ENCODE measurements at places on chromosomes 5 and 9.

- DNase-seq, result no peak
These were observed 218.2 kb downstream of the GADD45G start for GRCh38 chr9:89822996-89823395.

DNA sequence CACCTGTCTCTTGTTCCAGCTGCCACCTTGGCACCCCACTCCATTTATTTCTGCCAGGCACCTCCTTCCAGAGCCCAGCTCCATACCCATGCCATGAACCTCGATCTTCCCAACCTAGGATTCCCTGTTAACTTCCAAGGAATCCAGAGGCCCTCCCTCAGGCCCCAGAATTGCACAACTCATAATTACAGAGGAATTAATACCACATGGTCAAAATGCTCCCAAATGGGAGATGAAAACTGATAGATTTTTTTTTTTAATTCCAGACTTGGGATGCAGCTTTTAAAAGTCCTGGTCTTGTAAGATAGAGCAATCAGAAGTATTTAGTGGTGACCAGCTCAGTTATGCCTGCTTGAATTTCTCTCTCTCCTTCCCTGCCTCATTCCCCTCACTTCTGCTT lies 96.2 kb upstream of the CCDC112 start:
- no peak for DNase-seq

DNA sequence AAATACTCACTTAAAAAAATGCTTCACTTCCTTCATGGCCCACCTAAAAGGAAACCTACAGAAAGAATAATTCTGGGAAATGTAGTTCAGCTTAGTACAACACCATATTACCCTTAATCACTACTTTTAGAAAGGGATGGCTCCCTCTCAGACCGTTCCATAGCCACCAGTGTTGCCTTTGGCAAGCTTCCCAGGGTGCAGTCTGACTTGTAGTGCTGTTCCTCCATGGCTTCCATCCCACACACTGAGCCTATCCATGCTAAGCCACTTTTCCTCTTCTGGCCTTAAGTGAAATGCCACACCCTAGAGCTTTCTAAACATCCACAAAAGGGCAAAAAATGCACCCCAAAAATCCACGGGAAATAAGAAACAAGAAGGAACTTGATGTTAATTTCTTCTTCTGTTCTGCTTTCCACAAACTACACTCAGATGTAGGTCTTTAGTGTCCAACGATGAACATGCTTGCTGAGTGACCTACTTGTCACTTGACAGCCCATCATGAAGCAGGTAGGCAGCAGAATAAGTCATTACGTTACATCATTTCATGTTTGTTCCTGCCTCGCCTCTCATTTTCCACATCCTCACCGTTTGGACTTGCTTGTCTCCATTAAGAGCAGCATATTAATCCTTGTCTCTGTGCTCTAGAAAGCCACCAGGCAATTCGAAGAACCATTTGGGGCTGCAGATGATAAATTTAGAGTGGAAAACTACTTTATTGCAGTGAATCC lies 391.1 kb upstream of the GRAMD2B start:
- no peak for DNase-seq

- peak; percentile 47 for DNase-seq
These were observed 58.7 kb downstream of the ZNF354C start for GRCh38 chr5:179118756-179119414.

GRCh38 chr5:10607666-10608073 lies 43.8 kb downstream of the ANKRD33B start:
- no peak for DNase-seq

- no peak for DNase-seq
These were observed 173.6 kb downstream of the DEPDC1B start for GRCh38 chr5:60526336-60526875.

DNA sequence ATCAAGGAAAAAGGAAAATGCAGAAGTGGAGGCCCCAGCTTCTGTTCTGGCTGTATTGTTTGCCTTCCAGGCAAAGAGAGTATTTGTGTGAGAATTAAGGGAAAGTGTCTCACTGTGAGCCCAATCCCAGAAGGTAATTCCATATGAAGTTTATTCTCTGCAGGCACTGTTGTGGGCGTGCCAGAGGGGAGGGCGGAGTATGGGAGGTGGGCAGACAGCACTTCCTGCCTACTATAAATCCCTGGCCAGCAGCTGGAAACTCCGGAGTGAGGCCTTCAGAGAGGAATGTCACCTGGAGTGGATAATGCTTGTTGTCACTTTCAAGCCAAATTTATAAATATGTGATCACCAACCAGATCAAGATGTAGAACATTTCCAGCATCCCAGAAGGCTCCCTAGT lies 209.5 kb downstream of the ARHGAP26 start:
- no peak for DNase-seq

DNA sequence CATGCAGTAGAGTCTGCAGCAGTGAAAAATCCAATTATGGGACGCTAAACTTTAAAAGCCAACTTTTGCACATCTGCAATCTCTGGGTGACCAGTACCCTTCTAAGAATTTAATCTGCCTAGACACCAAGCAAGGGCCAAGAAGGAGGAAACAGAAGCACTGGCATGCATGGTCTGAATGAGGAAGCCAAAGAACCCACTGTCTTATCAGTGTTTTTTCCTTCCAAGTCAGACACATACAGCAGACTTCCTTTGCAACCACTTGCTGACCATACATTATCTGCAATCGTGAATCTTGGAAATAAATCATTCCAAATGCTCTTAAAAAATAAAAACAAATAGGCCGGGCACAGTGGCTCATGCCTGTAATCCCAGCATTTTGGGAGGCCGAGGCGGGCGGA lies 65.9 kb downstream of the DEPDC1B start:
- no peak for DNase-seq

DNA sequence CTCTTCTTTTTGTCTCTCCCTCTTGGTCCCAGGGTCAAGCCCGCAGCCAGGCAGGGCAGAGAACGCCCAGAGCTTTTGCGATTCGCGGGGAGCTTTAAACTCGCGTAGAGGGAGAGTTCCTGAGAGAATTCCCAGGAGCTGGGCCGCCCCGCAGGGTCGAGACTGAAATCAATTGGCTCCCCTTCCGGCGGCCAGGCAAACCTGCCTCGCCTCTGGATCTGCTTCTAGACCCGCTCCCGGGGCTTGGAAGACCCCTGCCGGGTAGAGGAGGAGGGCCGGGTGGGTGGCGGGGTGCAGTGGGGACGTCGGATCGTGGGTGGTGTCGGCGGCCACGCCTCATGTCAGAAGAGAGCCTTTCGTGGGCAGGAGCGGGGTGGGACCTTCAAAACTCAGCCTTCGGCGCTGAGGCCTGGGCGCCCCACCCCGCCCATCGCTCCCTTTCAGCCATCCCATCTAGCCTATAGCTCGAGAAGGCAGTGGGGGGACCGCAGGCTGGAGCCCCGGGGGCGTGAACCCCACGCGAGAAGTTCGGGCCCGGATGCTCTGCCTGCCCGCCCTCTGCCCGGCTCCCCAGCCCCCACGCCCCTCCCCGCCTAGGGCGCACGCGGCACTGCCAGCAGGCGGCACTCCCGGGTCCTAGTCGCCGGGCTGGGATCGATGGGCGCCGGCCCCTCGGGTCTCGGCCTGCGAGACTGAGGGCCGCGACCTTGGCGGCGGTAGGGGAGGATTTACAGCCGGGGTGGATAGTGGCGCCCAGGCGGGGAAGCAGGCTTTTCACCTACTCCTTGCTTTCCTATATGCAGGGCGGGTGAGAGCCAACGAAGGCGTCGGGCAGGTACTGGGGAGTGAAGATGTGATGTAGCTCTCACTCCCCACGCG lies 6.1 kb downstream of the PRDM6 start:
- DNase-seq, result peak; percentile 69

DNA sequence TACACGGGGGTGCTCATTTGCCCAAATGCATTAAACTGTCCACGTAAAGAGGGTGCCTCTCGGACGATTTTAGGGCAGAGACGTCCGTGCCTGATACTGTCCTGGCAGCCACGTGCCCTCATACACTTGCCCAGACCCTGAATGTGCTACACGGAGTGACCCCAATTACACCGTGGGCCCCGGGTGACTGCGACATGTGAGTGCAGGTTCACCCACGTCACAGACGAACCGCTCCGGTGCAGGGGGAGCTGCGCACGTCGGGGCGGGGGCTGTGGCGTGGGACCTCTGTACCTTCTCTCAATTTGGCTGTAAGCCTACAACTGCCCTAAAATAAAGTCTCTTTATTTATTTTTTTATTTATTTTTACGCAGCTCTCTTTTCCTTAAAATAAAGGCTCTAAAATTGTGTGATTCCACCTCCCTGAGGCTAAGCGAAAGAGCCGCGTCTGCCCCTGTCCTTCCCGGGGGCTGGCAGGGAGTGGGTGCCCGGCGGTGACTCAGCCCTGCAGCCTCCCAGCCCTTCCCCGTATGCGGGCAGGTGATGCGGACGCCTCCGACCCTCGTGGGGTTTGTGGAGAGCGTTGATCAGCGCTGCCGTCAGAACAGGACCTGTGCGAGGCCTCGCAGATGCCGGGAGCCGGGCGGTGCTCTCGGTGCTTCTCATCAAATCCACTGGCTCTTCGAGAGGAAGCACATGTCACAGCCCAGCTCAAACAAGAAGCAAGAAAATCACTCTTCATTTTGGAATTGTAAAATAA lies 9.2 kb upstream of the EGFL7 start:
- DNase-seq, result no peak

DNA sequence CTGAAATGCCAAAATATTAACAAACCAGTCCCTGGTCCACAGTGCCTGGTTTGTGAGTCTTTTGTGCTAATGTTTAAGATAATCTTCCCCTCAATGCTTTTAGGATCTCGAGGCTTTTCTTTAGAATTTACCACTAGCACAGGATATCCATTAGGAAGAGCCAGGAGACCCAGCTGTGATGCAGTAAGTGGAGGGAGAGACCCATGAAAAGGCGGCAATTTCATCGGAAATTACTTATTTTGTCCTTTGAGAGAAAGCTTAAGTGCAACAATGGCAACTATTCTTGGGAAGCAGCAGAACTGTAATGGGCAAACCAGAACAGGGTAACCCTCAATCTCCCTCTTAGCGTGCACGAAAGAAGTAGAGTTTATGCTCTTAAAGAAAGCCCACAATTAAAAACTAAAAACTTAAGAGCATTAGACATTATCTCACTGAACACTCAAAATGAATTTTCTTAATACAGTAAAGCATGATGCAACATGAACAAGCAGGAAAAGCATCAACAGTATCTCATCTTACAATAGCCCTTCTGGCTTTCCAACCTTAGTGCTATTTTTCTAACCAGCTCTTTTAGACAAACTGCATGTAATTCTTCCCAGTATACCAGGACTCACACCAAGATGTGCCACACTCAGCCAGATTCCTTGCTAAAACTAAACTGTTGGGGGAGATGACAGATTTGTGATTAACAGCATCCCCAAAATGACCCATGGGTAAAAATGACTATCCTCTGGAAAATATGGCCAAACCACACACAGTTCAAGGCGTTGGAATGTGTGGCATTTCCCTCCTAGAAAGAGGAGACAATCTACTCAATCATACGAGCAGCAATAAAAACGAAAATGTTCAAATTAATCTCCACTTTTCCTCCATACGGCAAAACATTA lies 36.4 kb downstream of the PWWP2A start:
- DNase-seq, result no peak

DNA sequence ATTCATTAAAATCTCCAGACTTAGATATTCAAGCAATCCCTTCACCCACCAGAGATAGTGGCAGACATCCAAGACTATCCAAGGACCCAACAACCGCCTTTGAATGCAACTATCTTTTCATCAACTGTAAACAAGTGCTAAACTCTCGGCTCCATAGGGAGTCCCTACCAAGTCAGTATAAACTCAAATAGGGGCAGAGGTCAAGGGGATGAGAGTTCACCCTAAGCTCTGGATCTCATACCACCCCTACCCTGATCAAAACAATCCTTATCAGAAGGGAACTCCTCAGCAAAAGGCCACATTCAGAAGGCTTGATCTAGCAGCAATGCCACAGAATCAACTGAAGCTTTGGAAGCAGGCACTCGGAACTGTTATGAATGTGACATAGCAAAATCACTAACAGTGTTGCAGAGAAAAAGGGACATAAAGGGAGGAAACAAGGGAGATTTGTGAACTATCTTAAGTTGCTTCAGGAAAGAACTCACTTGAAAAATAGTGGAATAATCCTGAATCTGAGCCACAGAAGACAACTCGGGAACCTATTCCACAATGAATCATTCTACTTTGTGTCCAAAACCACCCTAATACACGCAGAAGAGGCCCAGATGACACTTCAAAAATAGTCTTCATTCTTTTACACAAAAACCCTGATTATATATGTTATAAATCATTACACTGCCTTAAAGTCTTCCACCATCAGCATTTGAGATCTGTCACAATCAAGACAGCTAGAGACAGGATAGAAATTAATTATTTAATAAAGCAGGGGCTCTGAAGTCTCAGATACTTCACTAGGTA lies 49.8 kb downstream of the NR6A1 start:
- no peak for DNase-seq

- no peak for DNase-seq
These were observed 162.2 kb downstream of the CDC42SE2 start for GRCh38 chr5:131426011-131426410.

- DNase-seq, result no peak
These were observed 2.5 kb downstream of the APBB3 start for GRCh38 chr5:140561753-140562523.

DNA sequence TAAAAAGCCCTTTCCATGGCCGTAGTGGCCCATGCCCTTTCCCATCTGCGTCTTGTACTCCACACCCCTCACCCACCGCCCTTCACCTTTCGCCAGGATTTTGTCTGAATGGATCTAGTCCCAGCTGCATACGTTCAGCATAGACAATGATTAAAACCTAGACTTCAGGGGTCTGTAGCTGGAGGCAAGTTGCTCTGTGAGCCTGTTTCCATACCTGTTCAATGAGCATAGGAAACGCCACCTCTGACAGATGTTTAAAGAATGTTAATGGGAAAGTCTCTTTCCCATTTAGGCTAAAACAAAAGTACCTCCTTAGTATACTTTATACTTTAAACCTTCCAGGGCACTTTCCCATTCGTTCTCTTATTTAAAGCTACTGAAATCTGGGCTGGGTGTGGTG lies 105.7 kb downstream of the SPRY4 start:
- DNase-seq, result no peak

- peak; percentile 28 for DNase-seq
These were observed 80.7 kb upstream of the PHYKPL start for GRCh38 chr5:178313316-178313715.

GRCh38 chr5:170681013-170681433 lies 102.5 kb upstream of the GABRP start:
- no peak for DNase-seq

- DNase-seq, result no peak
These were observed 444.8 kb downstream of the BNC2 start for GRCh38 chr9:16425562-16426231.

- DNase-seq, result no peak
These were observed 138.4 kb upstream of the ZNF618 start for GRCh38 chr9:113737517-113738271.

- no peak for DNase-seq
These were observed 303 bp downstream of the LIFR start for GRCh38 chr5:38556088-38556598.

DNA sequence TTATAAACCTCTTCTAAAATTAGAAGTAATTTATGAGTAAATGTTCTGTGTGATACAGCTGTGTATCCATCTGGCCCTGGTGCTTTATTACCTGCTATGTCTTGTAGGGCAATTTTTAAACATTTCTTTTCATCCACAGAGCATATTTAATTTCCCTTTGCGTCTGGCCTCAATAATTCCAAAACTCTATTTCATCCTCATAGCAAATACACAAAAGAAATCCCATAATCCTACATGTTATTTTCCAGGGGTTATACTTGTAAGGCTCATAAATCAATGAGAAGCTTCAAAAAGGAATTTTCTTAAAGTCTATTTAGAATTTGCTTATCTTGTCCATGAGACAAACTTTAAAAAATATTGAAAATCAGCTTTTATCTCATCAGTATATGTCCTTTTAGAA lies 167.0 kb downstream of the TTC39B start:
- DNase-seq, result no peak

Measured in posterior cingulate gyrus (tissue), 11 donors.